ENCODE measurements at places on chromosomes 1 and 21.

DNA sequence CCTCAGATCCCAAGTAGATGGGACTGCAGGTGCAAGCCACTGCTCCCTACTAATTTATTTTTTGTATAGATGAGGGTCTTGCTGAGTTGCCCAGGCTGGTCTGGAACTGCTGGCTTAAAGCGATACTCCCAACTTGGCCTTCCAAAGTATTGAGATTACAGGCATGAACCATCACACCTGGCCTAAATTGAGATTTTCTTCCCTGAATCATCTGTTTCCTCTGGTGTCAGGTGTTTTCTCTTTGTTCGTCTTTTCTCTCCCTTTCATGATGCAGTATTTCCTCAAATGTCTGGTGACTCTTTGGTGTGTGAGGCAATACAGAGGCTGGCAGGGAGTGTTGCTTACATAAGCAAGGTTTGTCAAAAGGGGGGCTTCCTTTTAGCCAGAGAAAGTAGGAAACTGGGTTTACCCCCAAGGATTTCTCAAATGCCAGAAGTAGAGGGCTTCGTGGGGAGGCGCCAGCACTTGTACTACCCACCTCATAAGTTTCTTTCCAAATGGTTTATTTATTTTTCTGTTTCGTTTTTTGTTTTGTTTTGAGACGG lies 27.6 kb downstream of the CLDN14 start:
- no peak for DNase-seq

DNA sequence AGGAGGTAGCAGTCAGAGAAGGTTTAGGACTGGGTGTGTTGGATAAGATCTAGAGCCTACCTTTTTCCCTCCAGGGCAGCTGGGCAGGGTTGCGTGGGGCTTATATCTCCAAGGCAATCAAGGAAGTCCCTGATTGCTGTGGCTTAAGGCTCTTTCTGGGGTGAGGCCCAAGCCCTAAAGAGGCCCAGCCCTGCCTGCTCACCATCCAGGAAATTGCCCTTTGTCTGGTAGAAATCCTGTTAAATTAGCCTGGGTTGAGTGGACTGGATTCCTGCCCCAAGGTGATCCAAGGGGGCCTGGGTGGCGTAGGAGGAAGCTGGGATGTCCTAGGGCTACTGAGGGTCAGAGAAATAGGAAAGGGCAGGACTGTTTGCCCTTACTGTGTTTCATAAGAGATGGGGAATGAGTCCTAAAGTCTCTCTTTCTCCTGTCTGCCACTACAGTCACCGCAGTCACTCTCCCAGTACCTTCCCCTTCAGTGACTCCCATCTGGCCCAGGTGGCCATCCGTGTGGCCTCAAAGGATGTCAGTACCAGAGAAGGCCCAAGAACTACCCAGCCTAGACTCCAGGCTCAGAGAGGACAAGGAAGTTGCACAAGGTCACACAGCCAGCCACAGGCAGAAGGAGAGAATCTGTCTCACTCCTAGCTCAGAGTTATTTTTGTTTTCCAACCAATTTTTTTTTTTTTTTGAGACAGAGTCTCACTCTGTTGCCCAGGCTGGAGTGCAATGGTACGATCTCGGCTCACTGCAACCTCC lies 25.8 kb downstream of the MFSD2A start:
- DNase-seq: no peak

DNA sequence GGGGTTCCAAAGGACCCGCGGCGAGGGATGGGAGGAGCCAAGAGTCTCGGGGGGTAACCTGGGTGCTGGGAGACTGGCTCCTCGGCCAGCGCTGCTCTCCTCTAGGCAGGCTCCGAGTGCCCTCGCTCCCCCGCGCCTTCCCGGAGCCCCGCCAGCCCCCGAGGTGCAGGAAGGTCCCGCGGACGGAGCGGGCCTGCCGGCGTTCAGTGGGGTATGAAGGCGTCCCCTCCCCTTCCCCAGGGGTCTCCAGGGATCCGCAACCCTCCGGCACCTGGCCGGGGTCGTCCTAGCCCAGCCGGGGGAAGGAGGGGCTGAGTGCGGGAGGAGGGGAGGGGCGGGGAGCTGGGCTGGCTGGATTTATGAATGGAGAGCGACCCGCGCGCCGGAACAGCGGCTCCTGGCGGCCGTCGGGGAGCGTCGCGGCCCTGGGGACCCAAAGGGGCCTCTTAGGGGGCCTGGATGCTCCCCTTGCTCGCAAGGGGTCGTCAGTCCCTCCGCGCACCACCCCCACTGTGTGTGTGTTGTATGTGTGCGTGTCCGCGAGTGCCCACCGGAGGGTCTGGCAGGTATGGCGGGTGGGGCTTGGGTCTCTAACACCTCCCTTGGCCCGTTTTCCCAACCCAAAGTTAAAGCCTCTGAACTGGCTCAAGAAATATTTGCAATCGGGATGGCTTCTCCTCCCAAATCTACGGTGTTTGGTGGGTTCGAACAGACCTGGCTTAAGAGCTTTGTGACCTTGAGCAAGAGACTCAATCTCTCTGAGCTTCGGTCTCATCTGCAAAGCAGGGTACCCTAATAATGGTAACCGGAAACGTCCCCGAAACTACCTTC lies 642 bp downstream of the HCRTR1 start:
- DNase-seq: no peak

DNA sequence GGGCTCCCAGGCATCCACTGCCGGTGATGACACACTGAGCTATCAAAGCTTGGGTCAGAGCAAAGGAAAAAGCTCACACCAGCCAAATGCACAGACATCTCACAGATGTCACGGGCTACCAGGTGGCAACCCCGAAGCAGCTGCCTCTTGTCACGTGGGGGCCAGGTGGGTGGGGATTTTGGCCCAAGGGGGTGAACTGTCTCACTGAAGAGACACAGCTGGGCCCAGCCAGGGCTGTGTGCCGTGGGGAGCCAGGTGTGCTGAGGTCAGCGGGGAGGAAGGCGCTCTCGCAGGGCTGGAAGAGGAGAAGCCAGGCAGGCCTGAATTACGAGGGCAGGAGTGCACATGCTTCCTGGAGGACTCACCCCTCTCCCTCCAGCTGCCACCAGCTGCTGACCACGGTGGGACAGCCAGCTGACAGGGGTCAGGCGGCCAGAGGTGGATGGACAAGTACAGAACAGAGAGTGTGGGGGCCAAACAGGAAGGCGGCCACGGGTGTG lies 32.4 kb downstream of the KCNN3 start:
- no peak for DNase-seq

DNA sequence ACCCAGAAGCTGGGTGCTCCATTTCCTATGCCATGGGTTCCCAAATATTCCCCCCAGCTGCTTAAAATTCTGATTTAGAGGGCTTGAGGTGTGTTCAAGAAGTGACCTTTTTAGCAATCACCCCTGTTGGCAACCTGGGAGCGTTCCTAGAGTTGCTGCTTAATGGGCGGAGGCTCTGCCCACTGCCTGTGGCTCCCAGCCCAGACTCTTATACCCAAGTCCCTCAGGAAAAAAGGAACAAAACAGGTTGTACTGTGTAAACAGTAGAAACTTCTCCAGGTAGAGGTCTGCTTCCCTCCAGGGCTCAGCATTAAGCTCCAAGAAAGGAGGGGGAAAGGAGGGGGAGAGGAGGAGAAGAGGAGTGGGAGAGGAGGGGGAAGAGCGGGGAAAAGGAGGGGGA lies 14.6 kb upstream of the TENT5C start:
- DNase-seq: no peak

DNA sequence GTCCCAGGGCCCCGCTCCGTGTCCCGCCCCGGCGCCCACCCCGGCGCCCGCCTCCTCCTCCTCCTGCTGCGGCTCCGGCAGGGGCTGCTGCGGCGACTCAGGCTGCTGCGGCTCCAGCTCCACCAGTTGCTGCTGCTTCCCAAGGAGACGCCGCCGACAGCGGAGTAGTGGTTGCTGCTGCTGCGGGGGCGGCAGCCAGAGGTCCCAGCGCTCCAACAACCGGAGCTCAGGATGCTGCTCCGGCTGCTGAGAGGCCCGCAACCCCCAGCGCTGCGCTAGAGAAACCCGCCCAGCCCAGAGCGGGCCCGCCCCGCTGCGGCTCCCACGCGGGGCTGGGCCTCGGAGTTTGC lies 1.1 kb downstream of the CRCT1 start:
- no peak for DNase-seq

GRCh38 chr21:41774467-41775148 lies 7.8 kb upstream of the RIPK4 start:
- DNase-seq: no peak

- no peak for DNase-seq
Observed at GRCh38 chr1:118982266-118982665, 5.9 kb downstream of the TBX15 start.

DNA sequence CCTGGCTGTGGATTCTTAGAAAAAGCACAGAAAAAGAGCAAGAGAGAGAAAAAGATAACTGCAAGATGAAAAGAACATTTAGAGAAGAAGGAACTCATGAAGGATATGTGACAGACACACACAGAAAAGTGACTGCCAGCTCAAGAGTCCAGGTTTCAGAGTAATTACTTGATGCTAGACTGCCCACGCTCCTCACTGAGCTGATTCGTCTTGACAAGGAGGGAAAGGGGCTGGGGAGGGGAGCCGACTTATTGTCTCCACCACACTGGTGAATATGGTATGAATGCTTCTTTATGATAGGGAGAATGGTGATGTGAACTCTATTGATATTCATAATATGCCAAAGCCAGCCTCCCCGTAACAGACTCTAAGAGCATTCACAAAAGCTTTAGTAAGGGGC lies 140.4 kb downstream of the BRINP2 start:
- no peak for DNase-seq

DNA sequence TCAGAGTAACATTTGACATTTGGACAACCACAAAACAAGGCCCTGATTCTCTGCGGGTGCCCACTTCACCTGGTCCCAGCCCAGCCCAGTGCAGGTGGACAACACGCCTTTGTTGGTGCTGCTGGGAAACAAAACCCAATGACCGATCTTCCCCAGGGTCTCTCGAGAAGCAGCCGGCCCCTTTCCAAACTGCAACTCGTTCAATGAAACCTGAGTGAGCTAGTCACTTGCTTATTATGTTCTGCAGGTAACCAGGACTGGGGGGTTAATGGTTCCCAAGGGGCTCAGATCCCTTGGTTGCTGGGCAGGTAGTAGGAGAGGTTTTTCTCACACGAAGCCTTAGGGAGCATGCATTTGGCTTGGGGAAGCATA lies 42.9 kb downstream of the ABCG1 start:
- DNase-seq: no peak

DNA sequence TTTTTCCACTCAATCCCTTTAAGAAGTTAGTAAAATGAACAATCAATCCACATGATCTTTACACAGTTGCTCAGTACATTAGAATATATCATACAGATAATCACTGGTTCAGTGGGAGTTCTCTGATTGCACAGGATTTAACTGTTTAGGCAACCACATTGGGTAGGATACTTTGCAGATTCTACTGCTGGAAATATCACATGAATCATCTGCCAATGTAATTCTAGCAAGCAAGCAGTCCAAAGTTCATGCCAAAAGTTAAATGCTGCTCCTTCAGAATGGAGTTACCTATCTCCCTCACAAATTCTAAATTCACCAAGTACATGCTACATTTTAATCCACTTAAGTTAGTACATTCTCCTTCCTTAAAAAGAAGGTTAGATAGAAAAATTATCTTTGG lies 52.4 kb downstream of the NEGR1 start:
- no peak for DNase-seq

GRCh38 chr1:1427106-1427819 lies 6.2 kb upstream of the ANKRD65 start:
- no peak for DNase-seq

DNA sequence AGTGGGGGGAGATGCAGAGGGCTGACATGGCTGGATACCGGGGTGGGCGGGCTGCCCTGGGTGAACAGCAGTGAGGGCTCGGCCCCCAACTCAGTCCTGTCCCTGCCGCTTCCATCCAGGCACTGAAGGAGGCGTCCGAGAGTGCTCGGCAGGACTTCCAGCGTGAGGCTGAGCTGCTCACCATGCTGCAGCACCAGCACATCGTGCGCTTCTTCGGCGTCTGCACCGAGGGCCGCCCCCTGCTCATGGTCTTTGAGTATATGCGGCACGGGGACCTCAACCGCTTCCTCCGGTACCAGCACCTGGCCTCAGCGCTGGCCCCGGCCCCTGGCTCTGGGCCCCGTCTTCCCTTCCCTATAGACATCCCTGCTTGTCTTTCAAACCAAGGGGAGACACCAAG lies 15.6 kb downstream of the NTRK1 start:
- DNase-seq: no peak

DNA sequence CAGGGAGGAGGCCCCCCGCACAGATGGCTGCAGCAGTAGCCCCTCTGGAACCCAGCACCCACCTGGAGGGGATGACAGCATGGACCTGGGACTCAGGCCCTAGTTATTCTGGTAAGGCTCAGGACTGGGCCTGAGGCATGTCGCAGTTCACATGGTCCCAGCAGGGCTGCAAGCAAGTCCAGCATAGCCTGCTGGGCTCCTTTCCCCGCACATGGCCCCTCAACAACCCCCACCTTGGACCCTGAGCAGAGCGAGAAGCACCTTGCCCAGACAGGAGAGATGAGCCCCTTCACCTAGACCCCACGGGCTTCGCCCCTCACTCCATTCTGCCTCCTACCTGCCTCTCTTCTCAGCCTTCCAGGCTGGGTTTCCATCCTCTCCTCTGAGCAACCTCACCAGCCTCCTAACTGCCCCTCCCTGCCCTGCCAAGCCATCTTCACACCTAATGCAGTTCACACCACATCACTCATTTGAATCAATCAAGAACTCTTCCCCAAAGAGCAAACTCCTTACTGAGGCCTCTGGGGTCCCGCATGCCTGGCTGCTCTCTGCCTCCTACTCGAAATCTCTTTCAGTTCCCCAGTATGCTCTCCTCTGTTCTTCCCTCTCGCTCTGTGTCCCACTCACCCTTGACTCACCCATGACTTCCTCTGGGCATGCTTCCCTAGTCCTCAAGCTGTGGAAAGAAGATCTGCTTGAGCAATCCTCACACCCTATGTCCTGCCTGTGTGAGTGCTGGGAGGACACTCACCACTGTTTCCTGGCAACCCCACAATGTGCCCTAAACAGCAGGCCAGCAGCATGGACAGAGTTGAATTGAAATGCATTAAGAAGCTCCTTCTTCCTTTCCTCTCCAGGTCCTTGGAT lies 9.4 kb upstream of the THEMIS2 start:
- no peak for DNase-seq

- DNase-seq: peak; percentile 97
Observed at GRCh38 chr1:110034451-110035235, at the start of gene STRIP1. Gene STRIP1, plus strand, starts transcription at chr1:110034624. Its CDS starts 14 bp downstream, at chr1:110034638.

GRCh38 chr1:74690364-74690696 lies 16.7 kb upstream of the ERICH3 start:
- DNase-seq: no peak

- DNase-seq: peak; percentile 25
Observed at GRCh38 chr1:16048573-16049189, 5.1 kb downstream of the CLCNKB start.

DNA sequence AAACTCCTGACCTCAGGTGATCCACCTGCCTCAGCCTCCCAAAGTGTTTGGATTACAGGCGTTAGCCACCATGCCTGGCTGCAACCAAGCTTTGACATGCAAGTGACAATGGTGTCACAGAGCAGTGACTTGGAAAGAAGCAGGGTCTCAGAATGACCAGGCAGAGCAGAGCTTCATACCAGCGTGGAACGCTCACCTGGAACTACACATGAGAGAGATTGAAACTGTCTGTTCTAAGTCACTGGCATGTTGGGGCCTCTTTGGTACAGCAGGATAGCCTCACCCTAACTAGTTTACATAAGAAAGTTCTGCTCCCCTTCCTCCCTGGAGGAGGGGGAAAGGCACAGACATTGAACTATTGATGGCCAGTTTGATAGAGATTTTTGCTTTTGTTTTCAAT lies 47.5 kb upstream of the ITPKB start:
- no peak for DNase-seq
